ENCODE measurements at places on chromosomes 11 and 22.
A peak's percentile ranks its signal among the peaks of the same experiment; 100 is the strongest.

DNA sequence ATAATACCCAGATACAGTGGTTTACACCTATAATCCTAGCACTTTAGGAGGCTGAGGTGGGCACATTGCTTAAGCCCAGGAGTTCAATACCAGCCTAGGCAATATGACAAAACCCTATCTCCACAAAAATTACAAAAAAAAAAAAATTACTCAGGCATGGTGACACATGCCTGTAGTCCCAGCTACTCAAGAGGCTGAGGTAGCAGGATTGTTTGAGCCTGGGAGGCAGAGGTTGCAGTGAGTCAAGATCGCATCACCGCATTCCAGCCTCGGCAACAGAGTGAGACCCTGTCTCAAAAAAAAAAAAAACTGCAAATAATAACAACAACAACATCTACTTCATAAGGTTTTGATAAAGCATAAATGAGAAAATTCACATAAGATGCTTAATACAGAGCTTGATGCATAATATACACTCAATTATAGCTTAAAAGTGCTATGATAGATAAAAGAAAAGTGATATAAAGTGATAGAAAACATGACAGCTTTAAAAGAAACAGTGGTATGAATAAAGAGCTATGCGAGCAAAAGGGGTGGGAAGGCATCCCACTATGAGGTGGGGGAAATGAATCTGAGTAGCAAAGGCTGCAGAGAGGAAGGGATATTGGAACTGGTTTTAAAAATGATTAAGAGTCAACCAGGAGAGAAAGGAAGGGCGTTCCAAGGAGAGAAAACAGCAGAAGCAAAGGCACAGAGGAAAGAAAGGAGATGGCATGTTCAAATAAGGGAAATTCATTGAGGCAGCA is 197.6 kb downstream of the KIF18A start:
- peak; percentile 84 for DNase-seq

DNA sequence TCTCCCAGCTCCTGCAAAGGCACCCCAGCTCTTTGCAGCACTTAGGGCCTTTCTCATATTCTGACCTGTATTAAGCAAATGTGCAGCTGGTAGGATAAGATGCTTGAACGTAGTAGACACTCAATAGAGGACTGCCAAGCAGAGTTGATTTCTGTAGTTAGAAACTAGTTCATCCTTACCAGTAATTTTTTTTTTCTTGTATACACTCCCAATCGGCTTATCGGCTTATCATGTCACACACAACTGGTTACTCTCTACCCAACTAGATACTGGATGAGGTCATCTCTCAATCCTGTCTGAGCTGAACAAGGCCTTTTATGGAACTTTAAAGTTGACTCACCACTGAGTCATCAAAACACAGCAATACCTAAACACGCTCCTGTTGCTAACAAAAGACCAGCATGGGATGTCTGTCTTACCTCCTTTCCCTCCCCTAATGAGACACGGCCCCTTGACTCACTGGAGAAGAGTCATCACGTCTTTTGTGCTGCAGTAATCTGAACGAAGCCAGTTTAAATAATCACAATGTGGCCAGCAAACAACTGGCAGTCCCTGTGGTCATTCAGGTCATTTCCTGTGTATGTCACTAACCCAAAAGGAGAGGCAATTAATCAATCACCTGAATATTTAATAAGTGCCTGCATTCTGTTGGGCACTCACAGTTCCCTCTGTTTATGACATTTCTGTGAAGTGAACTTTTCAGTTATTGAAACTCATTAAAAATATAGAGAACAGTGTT is 7.5 kb upstream of the WEE1 start:
- peak; percentile 100 for DNase-seq

DNA sequence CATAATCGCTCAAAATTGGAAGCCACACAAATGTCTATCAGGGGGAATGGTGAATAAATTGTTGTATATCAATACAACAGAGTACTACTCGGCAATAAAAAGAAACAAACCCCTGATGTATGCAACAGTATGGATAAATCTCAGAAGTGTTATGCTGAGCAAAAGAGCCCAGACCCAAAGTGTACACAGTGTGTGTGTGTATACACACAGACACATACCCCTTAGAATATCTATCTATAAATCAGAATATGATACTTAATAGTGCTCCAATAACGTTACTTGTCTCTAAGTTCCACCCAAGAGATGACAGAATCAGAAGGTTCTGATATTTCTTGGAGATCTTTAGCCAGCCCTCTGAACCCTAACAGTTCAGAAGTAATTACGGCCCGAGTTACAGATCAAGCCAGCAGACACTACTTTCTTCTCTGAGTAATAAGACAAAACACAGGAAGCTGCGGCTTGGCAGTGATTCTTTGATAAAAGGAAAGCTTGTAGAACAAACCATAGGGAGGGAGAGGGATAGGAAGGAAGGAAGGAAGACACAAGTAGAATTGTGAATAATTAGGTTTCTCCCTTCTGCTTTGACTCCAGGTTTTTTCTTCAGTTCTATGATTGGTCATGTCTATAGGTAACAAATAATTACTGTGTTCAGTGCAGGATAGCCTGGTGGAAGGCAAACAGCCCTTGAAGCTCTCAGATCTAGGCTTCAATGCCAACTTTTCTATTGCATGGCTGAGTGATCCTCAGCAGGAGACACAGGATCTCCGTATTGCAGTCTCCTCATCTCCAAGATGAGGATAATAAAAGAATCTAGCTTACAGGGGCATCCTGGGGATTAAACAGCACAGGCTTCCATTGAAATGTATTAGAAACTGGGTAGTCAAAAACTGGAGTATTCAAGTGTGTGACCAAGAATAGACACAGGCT is 75.6 kb upstream of the TEAD1 start:
- DNase-seq: no peak

- DNase-seq: peak; percentile 25
Observed at GRCh38 chr11:35907648-35908431, 36.0 kb upstream of the LDLRAD3 start.

- DNase-seq: no peak
Observed at GRCh38 chr11:1858576-1858975, 5.7 kb downstream of the LSP1 start.

GRCh38 chr11:77113382-77114088 is 10.9 kb downstream of the OMP start:
- DNase-seq: peak; percentile 35

DNA sequence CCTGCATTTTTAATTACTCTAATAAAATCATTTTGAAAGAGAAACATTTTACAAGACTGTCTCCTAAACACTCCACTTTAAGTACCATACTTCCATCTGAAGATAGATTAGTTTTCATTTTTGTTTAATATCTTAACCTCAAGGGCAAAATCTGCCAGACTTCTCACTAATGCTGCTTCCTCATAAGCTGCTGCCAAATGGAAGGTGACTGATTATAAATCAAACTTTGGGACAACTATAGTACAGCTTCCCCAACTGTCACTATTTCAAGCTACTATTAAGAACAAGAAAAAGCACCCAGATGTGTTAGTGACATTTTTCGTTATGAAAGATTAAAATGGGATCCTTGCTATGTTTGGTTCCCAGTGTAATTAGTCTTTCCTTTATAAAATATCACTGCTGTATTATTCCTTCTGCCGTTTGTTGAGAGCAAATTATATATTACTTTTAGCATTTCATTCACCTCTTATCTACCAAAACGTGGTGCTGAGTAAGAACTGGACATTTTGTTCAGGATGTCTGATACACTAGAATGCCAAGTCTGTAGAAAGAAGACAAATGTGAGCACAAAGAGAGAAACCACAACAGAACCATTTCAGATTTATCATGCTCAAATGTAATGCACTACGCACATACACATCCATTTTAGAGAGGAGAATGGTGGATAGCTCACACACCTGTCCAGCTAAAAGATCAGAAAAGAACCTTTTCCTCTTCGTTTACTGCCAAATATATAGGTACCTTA is 312.2 kb upstream of the C11orf87 start:
- DNase-seq: no peak

DNA sequence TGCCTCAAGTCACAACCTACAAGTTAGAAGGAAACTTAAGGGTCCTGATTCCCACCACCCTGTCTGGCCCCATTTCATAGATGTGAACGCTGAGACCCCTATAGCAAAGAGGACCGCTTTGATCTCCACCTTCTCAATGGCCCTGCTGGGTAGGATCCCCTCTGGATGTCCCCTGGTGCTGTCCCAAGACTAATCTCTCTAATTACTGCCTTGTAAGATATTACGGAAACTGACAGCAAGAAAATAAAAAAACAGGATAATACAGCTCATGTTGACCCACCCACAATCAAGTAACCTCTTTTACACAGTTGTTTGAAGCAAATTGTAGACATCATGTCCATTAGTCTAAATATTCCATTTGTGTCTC is 20.9 kb downstream of the IGLL5 start:
- DNase-seq: no peak

- no peak for DNase-seq
Observed at GRCh38 chr11:10716543-10717259, 23.1 kb upstream of the IRAG1 start.

GRCh38 chr22:38072322-38073149 is 11.4 kb downstream of the SLC16A8 start:
- no peak for DNase-seq

DNA sequence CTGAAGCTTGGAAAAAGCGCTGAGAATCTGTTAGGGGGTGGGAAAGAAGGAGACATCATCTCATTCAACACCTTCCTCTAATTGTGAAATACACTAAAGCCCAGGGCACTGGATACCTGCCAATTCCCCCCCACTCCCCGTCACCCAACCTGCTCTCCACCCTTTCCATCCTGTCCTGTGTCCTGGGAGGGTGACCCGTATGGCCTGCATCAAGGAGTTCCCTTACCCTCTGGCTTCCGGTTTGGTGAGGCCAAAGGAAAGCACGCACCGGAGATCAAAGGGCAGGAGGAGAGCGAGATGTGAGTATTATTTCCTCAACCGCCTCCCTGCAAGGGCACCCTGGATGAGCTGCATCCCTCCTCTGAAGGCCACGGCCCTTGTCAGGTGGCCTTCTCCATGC is 65.0 kb upstream of the PTPRJ start:
- DNase-seq: no peak
